ENCODE measurements at places on chromosomes 5 and 9. TPM values are rescaled to one million over a fixed set of nuclear protein-coding genes. Genes with fewer than 3 reads are reported as not detected.

DNA sequence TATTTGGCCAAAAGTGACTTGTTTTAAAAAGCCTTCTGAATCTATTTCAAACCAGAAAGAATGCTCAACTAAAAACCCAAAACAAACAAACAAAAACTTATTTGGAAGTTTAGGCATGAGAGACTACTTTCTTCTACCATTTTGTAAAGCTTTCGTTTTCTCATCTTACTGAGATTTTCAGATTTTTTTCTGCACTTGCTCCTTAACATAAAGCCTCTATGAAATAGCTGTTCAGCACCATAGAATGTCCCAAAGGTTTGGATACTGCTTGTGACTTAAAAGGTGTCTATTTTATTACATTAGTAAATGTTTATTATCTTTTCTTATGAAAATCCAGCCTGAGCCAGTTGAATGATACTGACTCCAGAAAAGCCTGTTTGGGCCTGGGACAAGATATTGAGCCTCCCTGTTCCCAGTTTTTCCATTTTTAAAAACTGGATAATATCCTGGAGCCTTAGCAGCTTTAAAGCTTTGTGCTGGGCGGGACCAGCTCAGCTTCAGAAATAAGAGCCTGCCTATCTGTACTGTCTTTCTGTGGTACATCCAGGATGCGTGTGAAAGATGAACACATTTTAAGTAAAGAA is 292.6 kb downstream of the ZSWIM6 start:
- DNase-seq = no peak
- H3K36me3 ChIP-seq = no peaks in the 10 kb centered on the region
- H3K27ac ChIP-seq = no peak overlapping the region
- no peaks in the 10 kb centered on the region for H3K4me1 ChIP-seq
- peaks cover 39% of the 10 kb centered on the region for H3K27me3 ChIP-seq
- no peak overlapping the region for H3K4me3 ChIP-seq

DNA sequence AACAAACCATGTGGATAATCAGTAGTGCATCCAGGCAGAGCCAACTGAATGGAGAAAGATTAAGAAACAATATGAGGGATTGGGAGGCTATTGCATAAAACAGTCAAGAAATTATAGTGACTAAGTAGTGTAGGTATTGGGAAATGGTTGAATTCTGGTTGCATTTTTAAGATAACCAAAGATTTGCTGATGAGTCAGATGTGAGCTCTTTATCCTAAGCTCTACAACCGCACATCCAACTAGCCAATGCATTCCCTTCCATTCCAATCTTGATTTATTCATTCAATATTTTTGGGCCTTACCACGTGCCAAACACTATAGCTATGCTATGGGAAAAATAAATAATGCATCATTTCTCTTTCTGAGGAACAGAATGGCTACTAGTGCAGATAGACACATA is 524.5 kb upstream of the RGMB start:
- no peak overlapping the region for H3K4me3 ChIP-seq
- no peaks in the 10 kb centered on the region for H3K36me3 ChIP-seq
- H3K4me1 ChIP-seq = no peaks in the 10 kb centered on the region
- no peaks in the 10 kb centered on the region for H3K27me3 ChIP-seq
- no peak overlapping the region for H3K27ac ChIP-seq

DNA sequence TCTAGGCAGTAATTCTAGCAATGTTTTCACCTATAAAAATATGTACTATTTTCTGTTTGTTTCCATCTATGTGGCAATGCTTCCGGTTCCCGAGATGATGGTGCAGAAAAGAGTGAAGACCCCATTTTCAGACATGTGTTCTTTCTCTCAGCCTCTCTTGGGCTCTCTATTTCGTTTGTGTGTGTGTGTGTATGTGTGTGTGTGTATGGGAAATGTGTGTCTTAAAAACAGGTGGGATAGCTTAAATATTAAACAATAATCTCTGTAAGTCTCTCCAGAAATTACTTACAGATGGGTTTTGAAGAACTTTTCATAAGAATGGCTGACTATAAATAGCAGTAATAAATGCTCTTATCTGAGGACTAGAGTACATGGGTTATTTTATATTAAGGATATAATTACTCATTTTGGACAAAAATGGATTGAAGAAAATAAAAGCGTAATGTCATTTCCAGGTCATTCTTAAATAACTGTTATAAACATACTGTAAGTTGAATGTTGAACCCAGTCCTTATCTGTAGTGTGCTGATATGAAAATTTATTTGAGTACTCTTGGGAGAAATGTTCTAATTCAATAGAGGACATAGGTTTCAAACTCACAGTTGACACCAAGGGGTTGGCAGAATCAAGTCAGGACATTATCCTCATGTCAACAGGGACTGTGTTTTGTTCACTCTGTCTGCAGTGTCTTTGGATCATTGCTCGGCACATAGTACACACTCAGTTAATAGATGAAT is 31.1 kb downstream of the PCSK5 start:
- no peak for DNase-seq
- H3K4me3 ChIP-seq = no peak overlapping the region
- no peaks in the 10 kb centered on the region for H3K27me3 ChIP-seq
- H3K4me1 ChIP-seq = peaks cover 5% of the 10 kb centered on the region
- H3K27ac ChIP-seq = no peak overlapping the region

The LCN15 gene
- not detected for total RNA-seq

The SLC25A46 gene
- total RNA-seq = 35.4 TPM

- no peaks in the 10 kb centered on the region for H3K36me3 ChIP-seq
- H3K4me3 ChIP-seq = no peak overlapping the region
- no peak for DNase-seq
Measured at GRCh38 chr5:7728076-7728475, 122.9 kb downstream of the CFAP90 start.

DNA sequence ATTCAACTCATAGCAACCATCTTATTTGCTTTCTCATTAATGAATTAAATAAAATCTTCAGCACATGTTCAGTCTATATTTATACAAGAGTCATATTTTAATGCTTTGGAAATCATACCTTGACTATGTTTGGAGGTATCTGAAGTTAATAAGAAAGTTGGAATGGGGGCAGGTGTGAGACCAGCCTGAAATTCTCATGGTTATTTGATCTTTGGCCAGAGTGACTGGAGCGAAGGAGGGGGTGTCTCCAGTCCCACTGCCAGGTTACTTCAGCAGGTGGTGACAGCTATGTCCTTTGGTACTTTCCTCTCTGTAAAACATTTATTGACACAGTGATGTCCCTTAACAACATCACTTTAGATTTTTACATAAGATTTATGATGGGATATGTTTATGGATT is 318.1 kb upstream of the SGCD start:
- H3K27ac ChIP-seq = no peak overlapping the region
- no peaks in the 10 kb centered on the region for H3K4me1 ChIP-seq
- H3K27me3 ChIP-seq = no peaks in the 10 kb centered on the region
- no peaks in the 10 kb centered on the region for H3K36me3 ChIP-seq
- DNase-seq = no peak

DNA sequence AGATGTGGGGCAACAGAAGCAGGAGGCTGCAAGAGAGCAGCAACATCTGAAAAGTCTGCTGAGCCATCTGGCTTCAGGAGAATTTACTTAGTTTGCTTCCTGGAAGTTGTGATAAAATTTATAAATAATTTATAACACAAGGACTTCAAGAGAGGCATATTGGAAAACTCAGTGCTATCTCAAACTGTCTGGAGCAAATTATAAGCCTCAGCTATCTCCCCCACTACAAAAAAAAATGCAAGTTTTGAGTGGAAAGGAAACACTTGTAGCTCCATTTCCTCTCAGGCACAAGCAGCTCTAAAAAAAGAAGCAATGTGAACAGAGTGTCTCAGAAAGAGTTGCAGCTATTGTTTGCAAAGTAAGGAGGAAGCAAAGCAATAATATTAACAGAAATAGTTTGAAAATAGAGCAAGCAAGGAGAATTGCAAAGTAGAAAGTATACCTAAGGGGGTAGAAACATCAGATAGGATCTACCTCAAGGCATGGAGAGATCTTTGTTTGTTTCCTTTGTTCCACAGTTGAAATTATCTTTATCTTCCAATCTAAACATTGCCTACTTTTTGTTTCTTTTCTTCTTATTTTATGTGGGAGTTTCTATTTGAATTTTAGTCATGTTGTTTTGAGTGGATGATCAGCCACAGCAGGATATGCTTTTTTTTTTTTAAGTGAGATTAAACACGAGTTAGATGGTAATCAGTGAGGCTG is 55.9 kb upstream of the IL6ST start:
- peaks cover 46% of the 10 kb centered on the region for H3K4me1 ChIP-seq
- peak overlapping the region; percentile 24 for H3K27ac ChIP-seq
- H3K27me3 ChIP-seq = no peaks in the 10 kb centered on the region
- H3K36me3 ChIP-seq = peaks cover 5% of the 10 kb centered on the region
- DNase-seq = no peak

The ACTBL2 gene
- total RNA-seq = not detected

GRCh38 chr5:68287976-68288706 is 72.6 kb downstream of the PIK3R1 start:
- no peaks in the 10 kb centered on the region for H3K27me3 ChIP-seq
- DNase-seq = peak; percentile 63
- peaks cover 28% of the 10 kb centered on the region for H3K36me3 ChIP-seq
- peak overlapping the region; percentile 84 for H3K4me3 ChIP-seq

- no peaks in the 10 kb centered on the region for H3K36me3 ChIP-seq
- H3K27me3 ChIP-seq = no peaks in the 10 kb centered on the region
- DNase-seq = no peak
- H3K4me3 ChIP-seq = no peak overlapping the region
- H3K27ac ChIP-seq = no peak overlapping the region
Measured at GRCh38 chr5:163938595-163938994, 433.2 kb downstream of the MAT2B start.

The SARDH gene
- total RNA-seq = 6.6 TPM

DNA sequence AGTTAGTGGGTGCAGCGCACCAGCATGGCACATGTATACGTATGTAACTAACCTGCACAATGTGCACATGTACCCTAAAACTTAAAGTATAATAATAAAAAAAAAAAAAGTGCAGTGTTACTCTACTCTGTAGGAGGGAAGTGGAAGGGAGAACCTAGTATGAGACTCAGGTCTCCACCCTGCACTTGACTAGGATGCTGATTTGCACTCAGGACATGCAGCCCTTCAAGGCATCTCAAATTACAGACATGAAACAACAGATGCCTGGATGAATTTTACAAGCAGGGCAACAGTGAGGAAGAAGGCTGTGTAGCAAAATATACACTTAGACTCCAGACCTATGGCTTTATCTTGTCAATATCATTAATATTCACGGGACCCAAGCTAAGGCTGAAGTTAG is 16.5 kb downstream of the TRIM32 start:
- H3K27ac ChIP-seq = no peak overlapping the region
- peaks cover 43% of the 10 kb centered on the region for H3K36me3 ChIP-seq
- no peaks in the 10 kb centered on the region for H3K27me3 ChIP-seq
- H3K4me1 ChIP-seq = peaks cover 28% of the 10 kb centered on the region
- H3K4me3 ChIP-seq = no peak overlapping the region

DNA sequence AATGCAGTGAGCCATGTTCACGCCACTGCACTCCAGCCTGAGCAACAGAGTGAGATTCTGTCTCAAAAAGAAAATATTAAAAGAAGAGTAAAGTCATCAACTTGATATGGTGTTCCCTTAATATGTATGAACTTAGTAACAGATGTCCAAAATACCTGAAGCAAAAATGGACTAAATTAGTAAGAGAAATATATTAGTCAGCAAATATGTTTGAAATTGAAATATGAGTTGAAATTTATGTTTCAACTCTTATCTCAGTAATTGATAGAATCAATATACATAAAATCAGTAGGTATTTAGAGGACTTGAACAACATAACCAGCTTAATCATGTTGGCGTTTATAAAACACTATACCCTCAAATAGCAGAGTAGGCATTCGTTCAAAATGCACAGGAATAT is 668.5 kb downstream of the ISL1 start:
- H3K36me3 ChIP-seq = no peaks in the 10 kb centered on the region
- no peak overlapping the region for H3K27ac ChIP-seq
- no peaks in the 10 kb centered on the region for H3K4me1 ChIP-seq
- no peaks in the 10 kb centered on the region for H3K27me3 ChIP-seq

GRCh38 chr9:88387552-88388202 is 567 bp upstream of the SPIN1 start:
- peak; percentile 50 for DNase-seq
- H3K4me3 ChIP-seq = peak overlapping the region; percentile 84

- no peak overlapping the region for H3K4me3 ChIP-seq
- H3K36me3 ChIP-seq = peaks cover 4% of the 10 kb centered on the region
- no peak for DNase-seq
Measured at GRCh38 chr9:112198646-112199045, 23.5 kb upstream of the SUSD1 start.

The NUTM2F gene
- total RNA-seq = not detected

DNA sequence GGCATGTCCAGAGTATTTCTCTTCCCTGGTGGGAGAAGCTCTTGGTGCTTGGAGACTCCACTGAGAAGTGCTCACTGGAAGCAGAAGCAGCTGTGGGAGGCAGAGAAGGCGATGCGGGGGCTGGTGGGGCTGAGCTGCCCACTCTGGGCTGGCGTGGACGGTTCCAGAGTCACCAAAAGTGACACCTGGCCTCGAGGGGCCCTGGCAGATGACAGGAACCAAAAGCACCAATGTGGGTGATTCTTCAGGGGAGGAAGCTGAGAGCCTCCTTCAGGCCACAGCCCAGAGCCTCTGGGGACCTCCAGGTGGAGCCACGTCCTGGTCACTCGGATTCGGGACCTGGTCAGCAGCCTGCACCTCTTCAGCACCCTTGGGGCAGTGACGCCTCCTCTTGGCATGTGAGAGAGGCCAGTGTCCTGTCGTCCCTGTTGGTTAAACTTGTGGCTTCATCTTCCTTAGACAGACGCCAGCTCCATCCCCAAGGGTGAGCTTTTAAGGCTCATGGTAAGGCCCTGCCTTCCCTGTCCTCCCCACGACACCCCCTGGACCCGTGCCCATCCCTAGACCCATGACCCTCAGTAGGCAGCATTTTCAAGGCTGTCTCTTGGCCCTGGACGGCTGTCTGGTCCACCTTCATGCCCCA is 78.7 kb upstream of the IRX4 start:
- no peak overlapping the region for H3K27ac ChIP-seq
- no peak overlapping the region for H3K4me3 ChIP-seq
- no peaks in the 10 kb centered on the region for H3K4me1 ChIP-seq
- DNase-seq = no peak

DNA sequence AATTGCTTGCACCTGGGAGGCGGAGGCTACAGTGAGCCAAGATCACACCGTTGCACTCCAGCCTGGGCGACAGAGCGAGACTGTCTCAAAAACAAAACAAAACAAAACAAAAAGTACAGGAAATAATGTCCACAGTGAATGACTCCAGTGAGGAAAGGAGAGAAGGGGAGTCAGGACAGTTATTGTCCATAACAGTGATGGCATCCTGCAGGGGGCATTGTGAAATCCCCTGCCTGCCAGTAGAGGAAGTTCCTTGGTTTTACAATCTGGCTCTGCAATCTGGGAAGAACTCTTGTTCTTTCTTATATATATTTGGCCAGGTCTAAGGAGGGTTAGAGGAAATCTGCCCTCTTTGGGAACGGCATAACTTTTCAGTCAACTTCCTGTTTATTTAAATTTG is 8.2 kb downstream of the SH3GL2 start:
- no peaks in the 10 kb centered on the region for H3K36me3 ChIP-seq
- no peaks in the 10 kb centered on the region for H3K4me1 ChIP-seq
- no peak overlapping the region for H3K4me3 ChIP-seq
- no peak overlapping the region for H3K27ac ChIP-seq
- H3K27me3 ChIP-seq = no peaks in the 10 kb centered on the region

DNA sequence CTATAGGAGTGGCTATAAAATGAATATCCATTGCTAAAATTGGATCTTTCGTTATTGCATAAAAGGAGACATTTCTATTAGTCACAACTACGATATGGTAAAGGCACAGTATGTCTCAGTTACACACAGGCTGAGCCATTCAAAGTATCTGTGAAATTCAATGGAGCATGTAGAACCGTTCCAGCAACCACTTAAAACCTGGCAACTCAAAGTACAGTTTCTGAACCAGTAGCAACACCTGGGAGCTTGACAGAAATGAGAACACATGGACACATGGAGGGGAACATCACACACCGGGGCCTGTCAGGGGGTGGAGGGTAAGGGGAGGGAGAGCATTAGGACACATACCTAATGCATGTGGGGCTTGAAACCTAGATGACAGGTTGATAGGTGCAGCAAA is 15.4 kb downstream of the POC5 start:
- no peaks in the 10 kb centered on the region for H3K27me3 ChIP-seq
- H3K36me3 ChIP-seq = peaks cover 39% of the 10 kb centered on the region
- no peak overlapping the region for H3K27ac ChIP-seq

Measured in activated CD4-positive, alpha-beta memory T cell treated with anti-CD3 and anti-CD28 coated beads for 36 hours (primary cell).